Activated T-helper 1 cell treated with anti-CD3 and anti-CD28 coated beads, Interleukin-12 subunit alpha, Interleukin-12 subunit beta, Interleukin-2, Interleukin-4 antibody, amounts not matched to agents 30 ng/mL and 10 ng/mL and 1 ng/mL, durations not matched to agents 14 hours and 24 hours and 36 hours (primary cell): ENCODE measurements at places on chromosomes 11 and 22. TPM values are rescaled to one million over a fixed set of nuclear protein-coding genes. Genes with fewer than 3 reads are reported as not detected.

- DNase-seq = no peak
Measured at GRCh38 chr11:108835624-108836023, 170.8 kb downstream of the DDX10 start.

The OR2AG1 gene
- total RNA-seq = not detected in 2 replicates

DNA sequence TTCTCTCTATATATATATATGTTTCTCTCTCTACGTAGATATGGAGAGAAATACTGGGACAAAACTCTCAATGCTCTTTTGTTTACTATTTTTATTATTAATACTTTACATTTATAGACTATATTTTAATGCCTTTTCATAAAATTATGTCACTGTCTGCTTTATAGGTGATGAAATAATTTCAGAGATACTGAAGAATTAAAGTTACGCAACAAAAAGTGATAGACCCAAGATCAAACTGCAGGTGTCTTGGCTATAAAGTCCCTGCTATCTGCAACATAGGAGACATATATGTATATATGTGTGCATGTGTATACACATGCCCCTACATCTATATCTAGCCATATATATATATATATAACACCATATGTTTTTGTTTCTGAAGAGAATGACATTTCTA, 60.8 kb downstream of the FAM76B start:
- DNase-seq = no peak

DNA sequence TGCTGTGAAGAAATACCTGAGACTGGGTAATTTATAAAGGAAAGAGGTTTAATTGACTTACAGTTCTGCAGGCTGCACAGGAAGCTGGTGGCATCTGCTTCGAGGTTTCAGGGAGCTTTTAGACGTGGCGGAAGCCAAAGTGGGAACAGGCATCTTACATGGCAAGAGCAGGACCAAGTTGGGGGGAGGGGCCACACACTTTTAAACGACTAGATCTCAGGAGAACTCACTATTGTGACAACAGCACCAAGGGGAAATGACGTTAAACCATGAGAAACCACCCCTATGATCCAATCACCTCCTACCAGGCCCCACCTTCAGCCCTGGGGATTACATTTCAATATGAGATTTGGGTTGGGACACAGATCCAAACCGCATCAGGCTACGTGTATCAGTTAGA, 11.1 kb upstream of the SCGB1D4 start:
- DNase-seq = no peak

DNA sequence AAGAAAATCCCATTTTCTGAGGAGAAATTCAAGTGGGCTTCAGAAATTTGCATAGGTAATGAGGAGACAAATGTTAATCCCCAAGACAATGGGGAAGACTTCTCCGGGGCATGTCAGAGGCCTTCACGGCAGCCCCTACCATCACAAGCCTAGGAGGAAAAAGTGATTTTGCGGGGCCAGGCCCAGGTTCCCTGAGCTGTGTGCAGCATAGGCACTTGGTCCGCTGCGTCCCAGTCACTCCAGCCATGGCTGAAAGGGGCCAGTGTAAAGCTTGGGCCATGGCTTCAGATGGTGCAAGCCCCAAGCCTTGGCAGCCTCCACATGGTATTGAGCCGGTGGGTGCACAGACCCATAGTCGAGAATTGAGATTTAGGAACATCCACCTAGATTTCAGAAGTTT, 570.7 kb downstream of the KCNA4 start:
- no peak for DNase-seq

The GLB1L2 gene
- total RNA-seq = 8.9 and 11.5 TPM in 2 replicates

The SLC35F2 gene
- 36.5 and 38.0 TPM in 2 replicates for total RNA-seq

- DNase-seq = peak; percentile 40
Measured at GRCh38 chr11:69122630-69123431, 32.9 kb upstream of the SMIM38 start.

The TCN2 gene
- total RNA-seq = 0.23 and 0.34 TPM in 2 replicates

DNA sequence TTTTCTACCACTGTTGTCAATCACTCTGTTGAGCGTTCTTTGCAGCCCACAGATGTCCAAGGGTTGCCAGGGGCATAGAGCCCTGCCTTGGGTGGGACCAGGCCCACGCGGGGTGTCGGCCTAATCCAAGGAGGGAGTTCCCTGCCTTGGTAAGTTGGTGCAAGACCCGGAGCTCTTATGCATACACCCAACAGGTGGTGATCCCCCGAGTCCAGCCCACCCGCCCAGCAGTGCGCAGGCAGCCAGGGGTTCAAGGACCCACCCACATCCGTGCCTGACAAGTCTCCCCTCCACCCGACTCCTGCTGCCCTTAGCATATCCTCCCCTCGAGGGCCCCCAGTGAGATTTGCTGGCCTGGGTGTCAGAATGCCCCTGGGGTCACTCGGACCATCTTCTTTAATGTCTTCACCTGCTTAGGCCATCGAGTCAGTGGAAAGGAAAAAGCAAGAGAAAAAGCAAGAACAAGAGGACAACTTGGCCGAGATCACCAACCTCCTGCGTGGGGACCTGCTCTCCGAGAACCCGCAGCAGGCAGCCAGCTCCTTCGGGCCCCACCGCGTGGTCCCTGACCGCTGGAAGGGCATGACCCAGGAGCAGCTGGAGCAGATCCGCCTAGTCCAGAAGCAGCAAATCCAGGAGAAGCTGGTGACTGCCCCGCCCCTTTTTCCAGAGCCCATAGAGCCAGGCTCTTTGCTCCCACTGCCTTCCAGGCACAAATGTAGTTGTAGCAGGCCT, 12.2 kb downstream of the RIBC2 start:
- DNase-seq = no peak

The C11orf91 gene
- 0.23 TPM in 1 of 2 replicates, not detected in the other for total RNA-seq

The ASRGL1 gene
- total RNA-seq = 4.8 and 5.7 TPM in 2 replicates

The OR8H3 gene
- total RNA-seq = not detected in 2 replicates

GRCh38 chr11:62560566-62561103, 13.1 kb downstream of the EEF1G start:
- peak; percentile 62 for DNase-seq

DNA sequence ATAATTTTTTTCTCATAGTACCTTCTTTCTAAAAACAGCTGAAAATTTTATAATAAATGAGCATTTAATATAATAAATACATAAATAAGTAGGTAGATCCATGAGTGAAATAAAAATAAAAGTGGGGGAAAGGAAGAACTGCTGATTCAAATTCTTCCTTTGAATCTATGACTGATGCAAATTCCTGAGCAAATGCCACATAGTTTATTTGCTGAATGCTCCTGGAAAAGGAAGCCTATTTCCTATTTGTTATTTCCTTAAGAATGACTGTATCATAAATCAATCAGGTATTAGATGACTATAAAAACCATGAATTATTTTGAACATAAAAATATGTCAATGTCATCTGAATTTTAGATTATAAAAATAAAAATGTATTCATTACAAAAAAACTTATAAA, 16.6 kb downstream of the BTBD10 start:
- no peak for DNase-seq

DNA sequence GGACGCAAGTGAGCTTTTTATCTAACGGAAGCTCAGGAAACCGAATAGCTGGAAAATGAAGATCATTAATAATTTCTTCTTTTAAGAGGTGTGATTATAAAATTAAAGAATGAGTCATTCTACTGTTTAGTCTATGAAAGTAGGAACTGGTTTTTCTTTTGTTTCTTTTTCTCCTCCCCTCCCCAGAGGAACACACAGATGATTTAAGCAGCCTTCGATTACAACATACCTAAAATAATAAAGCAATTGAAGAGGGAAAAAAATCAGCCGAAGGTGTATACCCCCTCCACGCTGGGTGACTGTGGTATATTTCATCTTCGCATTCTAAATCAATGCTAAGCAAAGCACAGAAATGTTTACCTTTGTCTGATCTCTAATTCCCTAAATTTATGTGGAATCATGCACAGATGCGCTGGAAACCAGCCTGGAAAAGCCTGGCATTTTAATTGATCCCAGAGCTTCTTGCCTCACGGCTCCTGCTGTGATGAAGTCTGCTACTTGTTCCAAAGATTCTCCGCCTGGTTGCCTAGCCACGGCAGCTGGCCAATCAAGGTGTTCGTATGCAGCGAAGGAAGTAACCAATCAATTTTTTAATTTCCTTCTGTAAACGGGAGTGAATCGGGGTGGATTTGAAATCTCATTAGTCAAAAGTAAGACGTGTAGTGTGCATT, 133.9 kb downstream of the FANCF start:
- no peak for DNase-seq

DNA sequence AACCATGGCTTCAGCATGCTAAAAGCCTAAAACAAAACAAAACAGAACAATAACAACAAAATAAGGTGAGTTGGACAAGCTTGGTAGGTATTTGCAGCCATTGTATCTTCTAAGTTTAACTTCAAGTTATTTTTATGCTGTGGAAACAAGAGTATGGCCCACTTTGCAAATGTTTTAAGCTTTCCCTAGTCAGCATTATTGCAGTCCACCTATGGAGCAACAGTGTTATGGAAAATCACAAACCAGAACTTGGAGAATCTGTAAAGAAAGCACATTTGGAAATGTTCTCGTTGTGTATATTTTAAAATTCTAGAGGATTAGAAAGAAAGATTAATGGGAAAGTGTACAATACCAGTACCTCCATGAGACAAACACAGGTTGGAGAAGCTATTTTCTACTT, 7.4 kb upstream of the SLC5A12 start:
- DNase-seq = no peak

DNA sequence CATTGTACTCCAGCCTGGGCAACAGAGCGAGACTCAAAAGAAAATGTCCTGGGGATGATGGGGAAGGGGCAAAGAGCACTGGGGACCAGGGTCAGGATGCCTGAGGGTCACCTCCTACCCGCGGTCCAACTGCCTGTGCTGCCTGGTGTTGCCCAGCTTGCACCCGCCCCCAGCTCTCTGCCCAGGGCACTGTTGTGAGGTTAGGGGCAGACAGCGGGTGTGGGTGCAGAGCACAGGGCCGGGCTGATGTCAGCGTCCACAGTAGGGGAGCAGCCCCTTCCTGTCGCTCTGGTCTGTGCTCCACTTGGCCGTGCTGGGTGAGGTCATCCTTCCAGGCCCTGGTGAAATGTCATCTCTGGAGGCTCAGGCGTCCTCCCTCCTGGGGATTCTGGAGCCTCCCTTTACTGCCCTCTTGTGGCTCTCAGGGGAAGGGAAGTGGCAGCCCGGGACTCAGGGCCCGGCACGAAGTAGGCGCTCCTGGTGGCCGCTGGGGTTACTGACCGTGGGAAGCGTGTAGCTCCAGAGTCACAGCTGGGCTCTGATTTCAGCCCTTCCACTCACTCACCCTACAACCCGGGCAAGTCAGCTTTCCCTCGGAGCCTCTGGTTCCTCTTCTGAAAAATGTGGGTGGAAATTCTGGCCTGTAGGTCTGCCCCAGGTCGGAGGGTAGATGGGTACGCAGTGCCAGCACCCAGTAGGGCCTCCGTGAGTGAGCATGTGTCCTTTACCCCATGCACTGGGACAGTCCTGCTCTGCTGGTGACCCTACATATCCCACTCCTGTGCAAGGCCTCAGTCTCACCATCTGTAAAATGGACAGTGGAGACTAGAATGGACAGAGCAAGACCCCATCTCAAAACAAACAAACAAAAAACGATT, 17.3 kb upstream of the PRR5 start:
- peak; percentile 80 for DNase-seq
